Smooth muscle cell of trachea (primary cell): ENCODE measurements at places on chromosomes 1 and 21. TPM values are rescaled to one million over a fixed set of nuclear protein-coding genes. Genes with fewer than 3 reads are reported as not detected.

TRIM63 gene
- total RNA-seq: 0.15 TPM in 1 of 2 replicates, not detected in the other

CATSPERE gene
- 0.44 and 0.99 TPM in 2 replicates for total RNA-seq

RAB7B gene
- 12.4 and 16.7 TPM in 2 replicates for total RNA-seq

RHBG gene
- not detected in 2 replicates for total RNA-seq

NUDT4B gene
- 8.3 and 17.0 TPM in 2 replicates for total RNA-seq

MPL gene
- not detected in 2 replicates for total RNA-seq

CITED4 gene
- 1.2 and 2.5 TPM in 2 replicates for total RNA-seq

BSND gene
- total RNA-seq: not detected in 2 replicates

MAP10 gene
- total RNA-seq: 1.5 and 1.7 TPM in 2 replicates

FAM163A gene
- not detected in 2 replicates for total RNA-seq

ZBTB48 gene
- 14.8 and 19.4 TPM in 2 replicates for total RNA-seq

PRAMEF1 gene
- not detected in 2 replicates for total RNA-seq

NCAM2 gene
- total RNA-seq: 9.3 and 14.8 TPM in 2 replicates

TMIGD3 gene
- total RNA-seq: not detected in 2 replicates

RBP7 gene
- total RNA-seq: not detected in 2 replicates

ICOSLG gene
- under 0.01 and 0.17 TPM in 2 replicates for total RNA-seq

CSMD2 gene
- 2.2 and 5.0 TPM in 2 replicates for total RNA-seq
